Stimulated activated CD8-positive, alpha-beta memory T cell treated with anti-CD3 and anti-CD28 coated beads, Interleukin-2, amount 100 ng/mL, for 48 hours (primary cell): ENCODE measurements at places on chromosomes 1 and 21.

- DNase-seq = no peak
Observed at GRCh38 chr1:212045981-212046380, 10.4 kb downstream of the DTL start.

DNA sequence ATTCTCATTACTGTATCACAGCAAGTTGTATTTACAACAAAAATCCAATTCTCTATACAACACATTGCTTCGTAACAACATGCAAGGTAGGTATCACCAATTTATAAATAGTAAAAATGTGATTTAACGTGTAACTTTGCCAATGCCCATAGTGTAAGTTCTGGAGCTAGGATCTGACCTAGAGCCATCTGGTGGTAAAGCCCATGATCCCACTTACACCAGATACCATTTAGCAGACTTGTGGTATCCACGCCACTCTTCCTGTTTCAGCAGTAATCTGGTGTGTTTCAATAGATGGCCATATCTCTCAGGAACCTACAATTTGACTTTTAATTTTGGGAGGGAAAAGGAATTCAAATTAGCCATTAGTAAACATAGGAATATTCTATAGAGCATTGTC is 10.2 kb downstream of the SETSIP start:
- no peak for DNase-seq

- DNase-seq = no peak
Observed at GRCh38 chr1:183583466-183583865, 6.8 kb downstream of the NCF2 start.

DNA sequence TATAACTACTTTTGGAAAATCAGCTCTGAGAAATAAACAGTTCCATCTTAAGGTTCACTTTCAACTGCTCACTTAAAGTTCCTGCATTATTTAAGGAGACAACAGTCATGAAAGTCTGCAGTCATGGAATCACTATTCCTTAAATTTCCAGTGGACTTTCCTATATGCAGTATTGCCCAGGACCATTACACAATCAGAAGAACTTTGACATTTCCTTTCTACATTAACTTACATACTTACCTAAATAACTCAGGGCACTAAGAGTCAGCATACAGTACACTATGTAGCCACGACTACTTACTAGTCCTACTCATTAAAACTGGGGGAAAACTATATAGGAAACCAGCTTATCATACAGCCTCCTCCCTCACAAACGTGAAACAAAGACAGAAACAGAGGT is 220.1 kb downstream of the SLC45A1 start:
- no peak for DNase-seq

DNA sequence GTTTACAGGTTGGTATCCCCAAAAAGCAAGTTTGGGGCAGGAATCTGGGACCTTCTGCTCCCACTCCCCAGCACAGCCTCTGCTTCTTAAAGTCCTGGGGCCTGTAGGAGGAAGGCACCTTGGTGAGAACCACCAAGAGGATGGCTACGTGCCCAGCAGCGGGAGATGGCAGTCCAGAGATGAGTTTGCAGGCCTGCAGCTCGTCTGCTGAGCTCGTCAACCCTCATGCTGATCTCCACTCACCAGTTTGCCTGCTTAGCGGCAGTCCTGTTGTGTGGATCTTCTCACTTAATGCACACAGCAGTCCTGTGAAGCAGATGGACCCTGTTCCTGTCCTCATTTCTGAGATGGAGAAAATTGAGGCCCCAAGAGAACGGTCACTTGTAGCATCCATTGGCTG is 160.5 kb downstream of the DYRK1A start:
- DNase-seq = no peak

GRCh38 chr1:218394416-218394815 is 49.3 kb downstream of the TGFB2 start:
- DNase-seq = no peak

GRCh38 chr1:218804014-218804785 is 369.5 kb upstream of the LYPLAL1 start:
- no peak for DNase-seq

DNA sequence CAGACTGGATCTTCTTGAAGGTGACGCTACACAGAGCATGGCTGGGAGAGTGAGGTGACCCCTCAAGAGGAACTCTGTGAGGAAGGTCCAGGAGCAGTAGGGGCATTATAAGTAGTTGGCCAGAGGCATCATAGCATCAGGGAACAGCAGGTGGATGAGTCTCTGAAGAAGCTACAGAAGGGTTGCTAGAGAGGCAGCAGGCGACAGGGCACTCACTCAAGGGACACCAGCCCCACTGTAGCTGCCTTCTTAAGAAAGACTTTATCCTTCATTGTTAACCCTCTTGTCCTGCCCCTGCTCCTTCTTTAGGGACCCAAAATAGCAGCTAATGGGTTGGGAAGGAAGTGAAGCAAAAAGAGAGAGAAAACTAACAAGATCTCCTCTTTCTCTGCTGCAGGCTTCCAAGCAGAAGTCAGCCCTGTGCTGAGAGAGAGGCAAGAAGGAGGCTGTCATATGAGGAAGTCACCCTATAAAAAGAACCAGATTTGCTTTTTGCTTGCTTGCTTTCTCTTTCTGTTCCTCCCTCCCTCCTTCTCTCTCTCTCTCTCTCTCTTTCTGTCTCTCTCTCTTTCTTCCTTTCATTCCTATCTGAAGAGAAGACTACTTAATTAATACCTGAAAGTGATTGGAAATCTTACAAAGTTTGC is 7.7 kb upstream of the CD5L start:
- DNase-seq = no peak

DNA sequence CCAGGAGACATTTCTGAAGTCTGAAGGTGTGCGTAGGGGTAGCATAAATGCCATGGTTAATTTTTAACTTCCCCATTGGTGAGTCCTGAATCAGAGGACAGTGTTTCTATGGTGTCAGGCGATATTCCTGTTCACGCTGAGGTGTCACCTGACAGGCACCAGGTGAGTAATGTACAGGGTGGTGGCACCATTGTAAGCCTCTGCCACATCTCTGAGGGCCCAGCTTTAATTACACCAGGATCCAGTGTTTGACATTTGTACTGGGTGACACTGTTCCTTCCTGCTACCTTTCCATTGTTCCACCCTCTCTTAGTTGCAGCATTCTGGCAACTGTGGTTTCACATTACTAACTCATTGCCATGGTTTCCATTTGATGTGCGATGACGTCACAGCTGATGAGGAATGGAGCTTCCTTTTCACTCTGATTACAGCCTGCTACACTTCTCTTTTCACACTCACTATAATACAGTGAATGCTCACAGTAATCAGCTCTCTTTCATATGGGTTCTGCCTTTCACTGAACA is 40.6 kb upstream of the MARK1 start:
- no peak for DNase-seq

- peak; percentile 8 for DNase-seq
Observed at GRCh38 chr1:41980827-41981653, 62.3 kb upstream of the HIVEP3 start.

- DNase-seq = no peak
Observed at GRCh38 chr1:43140010-43140409, 32.1 kb downstream of the EBNA1BP2 start.

DNA sequence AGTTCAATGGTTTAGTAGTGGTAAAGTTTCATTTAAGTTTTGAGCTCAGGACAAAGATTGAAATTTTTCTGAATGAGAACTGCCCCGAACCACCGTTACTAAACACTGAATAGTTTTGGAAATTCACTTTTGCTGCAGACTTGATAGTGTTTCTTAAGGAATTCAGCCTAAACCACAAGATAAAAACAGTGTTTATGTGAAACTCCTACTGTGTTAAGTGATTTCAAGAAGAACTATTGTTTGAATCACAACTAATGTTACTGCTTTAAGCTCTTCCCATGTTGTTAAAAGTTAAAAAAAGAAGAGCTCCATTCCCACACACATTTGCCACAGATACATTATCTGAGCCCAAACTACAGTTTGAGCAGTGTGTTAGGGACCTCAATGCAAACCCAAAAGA is 159.2 kb downstream of the DYRK1A start:
- DNase-seq = no peak

- no peak for DNase-seq
Observed at GRCh38 chr21:33855190-33855589, 60.4 kb downstream of the ATP5PO start.

GRCh38 chr1:23960291-23961020 is 828 bp downstream of the PNRC2 start:
- no peak for DNase-seq

- DNase-seq = no peak
Observed at GRCh38 chr1:45923343-45923742, 119.9 kb downstream of the MAST2 start.

- DNase-seq = no peak
Observed at GRCh38 chr1:4462831-4463484, 191.5 kb upstream of the AJAP1 start.

- no peak for DNase-seq
Observed at GRCh38 chr1:54371038-54371941, 34.9 kb downstream of the SSBP3 start.

GRCh38 chr1:186736971-186737685 is 56.9 kb upstream of the PTGS2 start:
- no peak for DNase-seq

- DNase-seq = no peak
Observed at GRCh38 chr21:42763581-42764442, 110.4 kb downstream of the PDE9A start.

GRCh38 chr1:97351846-97352245 is 569.0 kb downstream of the DPYD start:
- DNase-seq = no peak

GRCh38 chr1:227896710-227897655 is 50.7 kb downstream of the WNT9A start:
- no peak for DNase-seq

- no peak for DNase-seq
Observed at GRCh38 chr1:118202076-118202608, 17.1 kb upstream of the SPAG17 start.

- no peak for DNase-seq
Observed at GRCh38 chr1:223031733-223032601, 111.1 kb downstream of the TLR5 start.

DNA sequence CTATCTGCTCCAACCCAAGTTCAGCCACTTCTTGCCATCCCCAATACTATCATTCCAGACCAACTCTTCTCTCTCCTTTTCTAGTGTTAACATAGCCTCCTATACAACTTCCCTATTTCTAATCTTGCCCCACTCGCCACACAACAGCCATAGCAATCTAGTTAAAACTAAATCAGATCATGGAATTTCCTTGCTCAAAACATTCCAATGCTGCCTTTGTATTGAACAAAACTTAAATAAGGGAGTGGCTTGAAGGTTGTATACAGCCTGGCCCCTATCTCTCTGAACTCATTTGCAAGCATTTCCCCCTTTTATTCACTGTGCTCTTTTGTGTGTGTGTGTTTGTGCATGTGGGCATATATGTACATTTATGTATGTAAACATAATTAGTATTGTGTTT is 118.1 kb upstream of the SGIP1 start:
- DNase-seq = no peak

DNA sequence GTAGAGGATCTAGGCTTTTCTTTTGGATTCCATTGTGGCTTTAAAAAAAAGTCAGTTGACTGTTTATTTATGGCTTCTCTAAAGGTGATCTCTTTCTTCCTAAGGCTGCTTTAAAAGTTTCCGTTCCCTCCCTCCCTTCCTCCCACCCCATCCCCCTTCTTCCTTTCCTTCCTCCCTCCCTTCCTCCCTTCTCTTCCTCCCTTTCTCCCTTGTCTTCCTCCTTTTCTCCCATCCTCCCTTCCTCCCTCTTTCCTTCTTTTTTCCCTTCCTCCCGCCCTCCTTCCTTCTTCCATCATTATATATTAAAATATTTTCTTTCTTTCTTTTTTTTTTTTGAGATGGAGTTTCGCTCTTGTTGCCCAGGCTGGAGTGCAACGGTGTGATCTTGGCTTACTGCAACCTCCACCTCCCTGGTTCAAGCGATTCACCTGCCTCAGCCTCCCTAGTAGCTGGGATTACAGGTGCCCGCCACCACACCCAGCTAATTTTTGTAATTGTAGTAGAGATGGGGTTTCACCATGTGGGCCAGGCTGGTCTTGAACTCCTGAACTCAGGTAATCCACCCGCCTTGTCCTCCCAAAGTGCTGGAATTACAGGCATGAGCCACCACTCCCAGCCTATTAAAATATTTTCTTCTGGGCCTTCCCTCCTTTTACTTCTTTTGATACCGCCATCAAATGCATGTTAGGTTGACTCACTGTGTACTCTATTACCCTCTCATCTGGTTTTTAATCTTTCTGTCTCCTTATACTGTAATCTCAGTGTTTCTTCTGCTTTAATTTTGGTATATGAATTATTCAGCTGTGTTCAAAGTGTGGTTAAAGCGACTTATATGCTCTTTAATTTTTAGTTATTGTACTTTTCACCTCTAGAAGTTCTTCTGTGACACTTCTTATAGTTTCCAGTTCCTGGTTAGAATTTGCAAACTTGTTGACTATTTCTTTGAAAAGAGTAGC is 59.2 kb upstream of the ATP5PO start:
- DNase-seq = no peak

DNA sequence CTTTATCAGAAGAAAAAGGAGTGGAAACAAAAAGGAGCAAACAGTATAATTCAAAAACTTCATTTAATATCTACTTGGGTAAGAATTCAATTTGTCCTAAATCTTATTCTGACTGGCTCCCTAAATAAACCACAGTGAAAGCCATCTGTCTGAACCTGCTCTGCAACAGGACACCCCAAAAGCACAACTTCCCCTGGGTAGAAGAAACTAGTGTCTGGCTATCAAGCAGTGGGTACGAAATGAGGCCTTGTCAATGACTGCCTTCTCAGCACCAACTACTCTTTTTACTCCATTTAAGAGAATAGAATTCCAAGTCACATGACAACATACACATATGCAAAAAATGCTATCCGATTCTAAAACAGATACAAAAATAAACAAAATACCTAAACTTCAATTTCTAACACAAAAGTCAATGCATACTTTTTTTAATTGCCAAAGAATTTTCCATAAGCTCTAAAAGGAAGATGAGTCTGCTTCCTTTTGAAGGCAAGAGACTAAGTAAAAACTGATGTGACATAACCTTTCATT is 206.8 kb downstream of the SLC45A1 start:
- no peak for DNase-seq

DNA sequence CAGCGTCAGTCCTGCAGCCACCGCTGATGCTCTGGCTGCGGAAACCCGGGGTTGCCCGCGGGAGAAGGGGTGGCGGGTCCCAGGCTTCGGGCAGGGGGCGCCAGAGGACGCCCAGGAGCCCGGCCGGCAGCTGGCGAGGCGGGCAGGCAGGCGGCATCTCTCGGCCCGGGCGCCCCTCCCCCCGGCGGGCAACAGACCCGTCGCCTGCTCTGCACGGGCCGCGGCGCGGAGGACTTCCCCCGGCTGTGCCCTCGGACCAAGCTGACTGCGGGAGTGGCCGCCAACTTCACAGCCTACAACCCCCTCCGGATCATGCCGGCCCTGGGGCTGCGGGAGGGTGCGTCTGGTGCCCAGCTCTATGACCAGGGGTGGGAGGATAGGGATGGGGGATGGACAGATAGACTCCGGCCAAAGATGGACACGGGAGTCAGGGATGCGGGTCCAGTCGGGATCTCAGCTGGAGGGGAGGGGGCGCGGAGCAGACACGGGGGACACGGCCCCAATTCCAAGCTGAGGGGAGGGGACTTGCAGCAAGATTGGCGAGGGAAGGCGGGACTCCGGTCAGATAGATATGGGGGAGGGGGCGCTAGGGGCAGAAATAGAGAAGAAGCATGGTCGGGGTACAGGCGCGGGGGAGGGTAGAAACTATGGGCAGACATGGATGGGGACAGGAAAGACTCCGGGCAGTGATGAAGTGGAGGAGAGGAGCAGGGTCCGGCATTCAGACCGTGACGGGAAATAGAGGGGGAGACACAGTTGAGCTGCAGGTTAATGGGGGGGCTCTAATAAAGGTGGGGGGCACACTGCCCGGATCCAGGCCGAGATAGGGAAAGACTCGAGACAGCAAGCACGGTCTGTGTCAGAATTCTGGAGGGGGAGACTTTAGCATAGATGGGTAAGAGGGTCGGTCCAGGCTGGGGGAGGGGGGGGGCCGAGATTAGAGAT is 1.1 kb downstream of the ADGRB2 start:
- peak; percentile 57 for DNase-seq

GRCh38 chr1:54575161-54575560 is 27.1 kb downstream of the ACOT11 start:
- no peak for DNase-seq
